Ureter (tissue), 1 donor: ENCODE measurements at places on chromosomes 7 and 10. TPM values are rescaled to one million over a fixed set of nuclear protein-coding genes. Genes with fewer than 3 reads are reported as not detected.
A peak's percentile ranks its signal among the peaks of the same experiment; 100 is the strongest.

Gene WNT8B
- 0.99 TPM for total RNA-seq

GRCh38 chr10:52615756-52616394, 156.7 kb downstream of the MBL2 start:
- no peak for DNase-seq

- no peak for DNase-seq
Observed at GRCh38 chr10:79397575-79398303, 47.7 kb downstream of the ZCCHC24 start.

- DNase-seq = no peak
Observed at GRCh38 chr7:40470091-40470592, 335.3 kb downstream of the SUGCT start.

DNA sequence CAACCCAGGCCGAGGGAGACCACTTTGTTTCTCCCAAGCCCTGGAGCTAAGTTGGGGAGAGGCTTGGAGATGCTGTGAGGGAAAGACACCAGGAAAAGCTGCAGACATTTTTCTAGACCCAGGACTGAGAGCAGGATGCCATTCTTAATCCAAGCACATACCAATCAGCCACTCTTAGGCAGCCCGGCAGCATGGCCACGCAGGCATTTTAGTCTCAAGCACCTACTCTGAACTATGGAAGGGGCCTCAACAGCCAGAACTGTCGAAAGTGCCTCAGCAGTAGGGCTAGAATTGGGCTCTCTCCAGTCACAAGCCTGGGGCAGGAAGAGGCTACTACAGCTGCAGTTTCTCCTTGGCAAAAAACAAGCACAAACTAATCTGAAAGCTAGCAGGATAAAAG, 57.8 kb downstream of the GCC1 start:
- DNase-seq = no peak

Gene TNPO3
- total RNA-seq = 43.4 TPM

- no peak for DNase-seq
Observed at GRCh38 chr7:140317597-140317996, 80.7 kb downstream of the SLC37A3 start.

DNA sequence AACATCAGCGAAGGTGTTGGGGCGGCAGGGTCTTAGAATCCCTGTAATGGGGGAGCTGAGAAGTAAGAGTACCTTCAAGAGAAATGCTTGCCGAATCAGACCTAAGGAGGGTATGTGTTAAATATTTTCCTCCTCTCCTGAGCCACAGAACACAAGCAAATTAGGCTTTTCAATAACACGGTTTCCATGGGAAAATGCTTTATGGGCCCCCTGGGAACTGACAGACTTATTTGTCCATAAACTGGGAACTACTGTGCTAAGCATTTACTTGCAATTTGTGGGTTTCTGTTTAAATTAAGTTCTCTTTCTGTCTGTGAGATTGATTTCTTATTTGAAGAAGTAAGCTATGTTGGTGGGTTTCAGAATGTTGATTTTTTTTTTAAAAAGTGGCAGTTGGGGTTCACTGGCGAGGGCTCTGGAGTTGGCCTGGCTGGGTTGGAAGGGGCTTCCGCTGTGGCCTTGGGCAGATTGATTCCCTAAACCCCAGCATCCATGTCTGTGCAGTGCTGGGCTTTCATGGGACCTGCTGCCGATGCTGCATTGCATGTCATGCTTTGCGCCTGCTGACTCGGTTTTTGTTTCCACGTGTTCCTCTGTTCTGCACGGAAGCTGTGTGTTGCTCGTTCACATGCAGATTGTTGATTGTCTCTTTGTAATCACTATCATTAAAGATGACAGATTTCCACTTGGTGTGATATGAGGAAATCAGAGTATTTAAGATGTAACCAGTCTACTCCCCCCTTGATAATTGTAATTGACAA, 7.2 kb downstream of the RBM17 start:
- DNase-seq = no peak

DNA sequence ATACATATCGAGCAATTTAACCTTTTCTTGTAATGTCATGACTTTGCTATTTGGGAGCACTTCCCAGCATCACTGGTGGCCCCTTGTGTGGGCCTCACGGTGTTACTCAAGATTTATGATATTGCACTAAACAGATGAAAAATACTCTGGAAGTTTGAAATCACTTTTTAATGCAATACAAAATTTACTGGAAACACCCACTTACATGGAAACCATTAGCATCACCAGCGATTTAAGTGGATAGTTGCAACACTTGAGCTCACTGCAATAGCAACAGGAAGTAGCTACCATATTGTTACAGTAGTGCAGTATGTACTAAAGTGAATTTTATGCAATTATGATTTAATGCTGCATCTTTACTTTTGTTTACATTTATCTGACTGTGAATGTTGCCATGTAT, 184.4 kb downstream of the MDFIC start:
- no peak for DNase-seq

Gene FRMD4A
- total RNA-seq = 37.9 TPM

GRCh38 chr10:48944171-48944570, 4.5 kb upstream of the LRRC18 start:
- no peak for DNase-seq

GRCh38 chr10:70337201-70337651, 45.2 kb downstream of the LRRC20 start:
- no peak for DNase-seq

GRCh38 chr10:79283616-79284015, 63.7 kb upstream of the PPIF start:
- no peak for DNase-seq

Gene CCDC136
- 12.5 TPM for total RNA-seq

GRCh38 chr7:106009503-106010226, 46.6 kb downstream of the CDHR3 start:
- peak; percentile 82 for DNase-seq
